SJSA1 (cell line): ENCODE measurements at places on chromosomes 6 and 20. TPM values are rescaled to one million over a fixed set of nuclear protein-coding genes. Genes with fewer than 3 reads are reported as not detected.

FAM83B gene
- not detected in 2 replicates for total RNA-seq

- DNase-seq = peak; percentile 30
- H3K36me3 ChIP-seq = no peaks in the 10 kb centered on the region; the same call in 1 of the 2 replicates
- no peak overlapping the region for H3K27ac ChIP-seq
- no peak overlapping the region for H3K4me3 ChIP-seq
Measured at GRCh38 chr20:56985066-56985685, 281.3 kb downstream of the BMP7 start.

DNA sequence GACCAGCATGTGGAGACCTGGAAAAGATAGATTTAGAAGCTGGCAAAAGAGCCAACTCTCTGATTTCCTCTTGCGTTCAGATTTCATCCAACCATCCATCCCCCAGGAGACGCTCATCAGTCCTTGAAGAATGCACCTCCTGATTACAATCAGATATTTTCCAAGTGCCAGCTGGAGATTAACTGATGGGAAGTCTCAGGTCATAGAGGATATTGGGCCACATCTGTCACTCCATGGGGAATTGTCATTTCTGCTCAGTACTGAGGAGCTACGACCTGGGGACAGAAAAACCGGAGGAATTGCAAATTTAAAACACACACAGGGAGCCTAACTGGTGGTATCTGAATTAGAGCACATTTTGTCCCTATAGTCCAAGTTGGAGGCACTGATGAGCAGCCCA lies 496.2 kb upstream of the SULF2 start:
- H3K27me3 ChIP-seq = no peaks in the 10 kb centered on the region

DNA sequence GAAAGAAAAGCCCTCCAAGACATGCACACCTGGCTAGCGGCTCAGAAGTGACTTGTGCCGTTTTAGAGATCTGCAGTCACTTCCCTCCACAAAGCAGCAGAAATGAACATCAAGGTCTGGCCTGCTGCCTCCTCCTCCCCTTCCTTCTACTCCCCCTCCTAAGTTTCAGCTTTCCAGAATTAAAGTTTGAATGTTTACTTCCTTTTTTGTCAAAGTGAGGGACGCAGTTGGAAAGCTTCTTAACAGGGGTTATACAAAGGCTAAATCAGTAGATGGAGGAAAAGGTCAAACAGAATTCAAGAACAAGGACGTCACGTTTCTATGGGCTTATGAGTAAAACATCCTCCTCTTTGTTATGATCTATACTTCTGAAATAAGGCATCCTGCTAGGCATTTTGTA lies 227.7 kb downstream of the SLC35F1 start:
- H3K27me3 ChIP-seq = 0 out of 2 replicates have a peak, but pooled peaks cover 3% of the 10 kb centered on the region
- no peak overlapping the region for H3K27ac ChIP-seq
- no peak for DNase-seq
- no peak overlapping the region for H3K4me3 ChIP-seq

DNA sequence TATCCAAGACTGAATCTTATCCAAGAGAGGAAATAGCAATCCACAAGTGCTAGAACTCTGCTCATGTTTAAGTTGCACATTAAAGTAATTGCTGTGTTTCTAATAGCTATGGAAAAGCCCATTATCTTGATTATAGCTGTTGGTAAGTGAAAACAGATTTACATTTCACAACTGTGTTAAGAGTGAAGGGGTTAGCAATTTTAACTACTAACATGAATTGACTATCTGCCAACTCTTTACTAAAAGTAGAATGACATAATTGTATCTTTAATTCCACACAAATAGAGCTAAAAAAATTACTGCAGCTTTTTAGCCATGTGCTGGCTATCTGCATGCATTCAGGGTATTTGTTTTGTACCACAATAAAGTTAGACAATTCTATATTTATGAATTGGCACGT lies 277.9 kb upstream of the IRAK1BP1 start:
- no peaks in the 10 kb centered on the region for H3K27me3 ChIP-seq
- H3K36me3 ChIP-seq = no peaks in the 10 kb centered on the region
- no peak overlapping the region for H3K27ac ChIP-seq
